NCI-H446 treated with DMSO at 0.1 percent for 48 hours (cell line): ENCODE measurements at places on chromosomes 11 and 22.
A peak's percentile ranks its signal among the peaks of the same experiment; 100 is the strongest.

DNA sequence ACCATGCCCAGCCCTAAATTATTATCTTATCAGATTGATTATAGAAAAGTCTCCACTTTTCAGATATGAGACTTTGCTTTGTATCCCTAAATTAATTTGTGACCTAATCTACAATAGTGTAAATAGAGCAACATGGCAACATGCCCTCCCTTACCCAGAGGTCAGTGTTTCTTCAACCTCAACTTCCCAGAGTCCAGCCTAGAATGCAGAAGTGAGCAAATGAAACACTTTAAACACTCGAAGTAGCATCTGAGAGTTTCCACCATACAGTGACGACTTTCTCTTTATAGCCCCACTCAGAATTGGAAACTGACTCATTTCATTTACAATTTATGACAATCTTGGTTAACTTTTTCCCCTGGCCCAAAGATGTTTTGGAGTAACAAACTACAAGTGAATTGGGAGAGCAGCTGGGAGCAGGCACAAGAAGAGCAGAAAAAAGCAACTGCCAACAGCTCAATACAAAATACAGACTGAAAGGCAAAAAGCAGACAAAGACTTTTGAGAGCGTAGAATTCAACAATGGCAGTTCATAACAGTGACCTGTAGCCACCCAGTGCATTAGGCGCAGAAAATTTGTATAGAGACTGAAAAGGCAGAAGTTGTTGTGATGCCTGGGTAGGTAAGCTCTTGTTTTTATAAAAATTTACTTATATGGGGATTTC is 10.1 kb upstream of the BLID start:
- DNase-seq = no peak

- DNase-seq = no peak
Measured at GRCh38 chr11:7974668-7975067, 9.4 kb upstream of the NLRP10 start.

- no peak for DNase-seq
Measured at GRCh38 chr11:120911943-120912342, 112.0 kb upstream of the TBCEL start.

GRCh38 chr22:47188261-47189055 is 426.0 kb downstream of the TBC1D22A start:
- no peak for DNase-seq

DNA sequence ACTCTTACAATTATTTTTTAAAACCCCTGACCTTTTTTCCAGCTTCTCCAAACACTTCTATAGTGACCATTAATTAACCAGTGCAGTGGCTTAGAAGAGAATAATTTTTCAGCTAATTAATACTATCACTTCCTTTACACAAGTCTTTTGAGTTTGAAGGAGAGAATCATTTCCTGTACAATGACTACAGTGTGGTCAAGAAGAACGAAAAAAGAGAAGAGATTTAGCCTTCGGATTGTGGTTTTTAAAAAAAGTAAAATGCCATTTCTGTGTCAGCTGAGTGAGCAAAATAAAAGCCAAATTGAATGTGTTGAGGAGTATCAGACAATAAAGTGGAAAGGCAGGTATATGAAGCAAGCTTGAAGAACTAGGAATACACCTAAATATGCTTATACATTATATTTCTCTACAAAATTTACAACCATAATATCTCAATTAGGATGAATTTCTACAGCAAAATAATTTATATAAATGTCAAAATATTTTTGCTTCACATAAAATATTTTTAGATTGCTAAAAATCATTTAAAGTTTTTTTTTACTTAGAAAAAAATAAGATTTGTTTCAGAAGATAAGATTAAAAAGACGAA is 1155.2 kb upstream of the CNTN5 start:
- DNase-seq = no peak

DNA sequence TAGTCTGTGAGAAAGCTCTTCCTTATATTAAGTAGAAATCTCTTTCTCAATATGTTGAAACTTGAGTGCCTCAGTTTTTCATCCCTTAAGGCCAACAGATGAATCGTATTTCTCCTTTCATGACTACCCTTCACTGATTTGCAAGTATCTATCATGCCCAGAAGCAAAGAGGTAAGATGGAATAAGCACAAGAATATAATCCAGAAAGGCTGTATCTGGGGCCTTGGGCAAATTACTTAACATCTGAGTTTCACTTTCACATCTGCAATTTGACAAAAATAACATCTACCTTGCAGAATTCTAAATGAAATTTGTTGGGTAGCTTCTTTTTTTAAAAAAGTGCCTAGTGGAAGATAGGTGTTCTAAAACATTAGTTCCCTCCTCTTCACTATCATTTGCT is 552.4 kb upstream of the ANO5 start:
- no peak for DNase-seq

- DNase-seq = no peak
Measured at GRCh38 chr11:128520888-128521681, 66.3 kb downstream of the ETS1 start.

- no peak for DNase-seq
Measured at GRCh38 chr22:30879415-30879797, 89.2 kb downstream of the MORC2 start.

- DNase-seq = peak; percentile 71
Measured at GRCh38 chr11:73317373-73317772, 9.3 kb downstream of the ARHGEF17 start.

DNA sequence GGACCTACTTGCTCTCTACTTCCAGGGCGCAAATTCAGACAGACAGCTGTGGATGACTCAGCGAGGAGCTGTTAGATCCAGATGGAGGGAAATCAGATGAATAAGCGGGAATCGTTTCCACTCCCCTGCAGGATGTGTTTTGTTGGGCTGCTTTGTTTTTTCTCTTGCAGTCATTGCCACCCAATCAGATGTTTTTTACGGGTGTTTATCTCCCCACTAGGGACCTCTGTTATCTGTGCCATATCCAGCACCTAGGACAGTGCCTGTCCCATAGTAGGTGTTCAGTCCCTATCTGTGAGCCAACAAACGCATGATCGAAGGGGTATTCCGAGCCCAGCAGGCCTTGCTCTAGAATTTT is 51.1 kb upstream of the PARVG start:
- no peak for DNase-seq

GRCh38 chr11:116776522-116776984 is 3.8 kb upstream of the BUD13 start:
- no peak for DNase-seq

GRCh38 chr11:47289856-47290255 is 19.9 kb downstream of the MADD start:
- no peak for DNase-seq

- DNase-seq = no peak
Measured at GRCh38 chr11:6681949-6682348, 1.2 kb downstream of the MRPL17 start.

DNA sequence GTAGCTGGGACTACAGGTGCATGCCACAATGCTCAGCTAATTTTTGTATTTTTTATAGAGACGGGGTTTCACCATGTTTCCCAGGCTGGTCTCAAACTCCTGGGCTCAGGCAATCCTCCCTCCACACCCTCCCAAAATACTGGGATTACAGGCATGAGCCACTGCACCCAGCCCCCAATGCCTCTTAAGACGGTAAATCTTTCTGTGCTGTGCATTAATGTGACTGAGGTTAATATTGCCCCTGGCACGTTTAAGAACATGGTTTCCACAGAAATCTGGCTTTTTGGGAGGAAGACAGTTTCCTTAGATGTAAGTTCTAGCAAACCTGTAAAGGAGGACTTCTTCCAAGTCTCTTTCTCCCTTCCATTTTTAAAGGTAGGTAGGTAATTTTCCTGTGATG is 6.1 kb upstream of the HORMAD2 start:
- no peak for DNase-seq

GRCh38 chr11:46290598-46291309 is 13.3 kb downstream of the CREB3L1 start:
- no peak for DNase-seq

DNA sequence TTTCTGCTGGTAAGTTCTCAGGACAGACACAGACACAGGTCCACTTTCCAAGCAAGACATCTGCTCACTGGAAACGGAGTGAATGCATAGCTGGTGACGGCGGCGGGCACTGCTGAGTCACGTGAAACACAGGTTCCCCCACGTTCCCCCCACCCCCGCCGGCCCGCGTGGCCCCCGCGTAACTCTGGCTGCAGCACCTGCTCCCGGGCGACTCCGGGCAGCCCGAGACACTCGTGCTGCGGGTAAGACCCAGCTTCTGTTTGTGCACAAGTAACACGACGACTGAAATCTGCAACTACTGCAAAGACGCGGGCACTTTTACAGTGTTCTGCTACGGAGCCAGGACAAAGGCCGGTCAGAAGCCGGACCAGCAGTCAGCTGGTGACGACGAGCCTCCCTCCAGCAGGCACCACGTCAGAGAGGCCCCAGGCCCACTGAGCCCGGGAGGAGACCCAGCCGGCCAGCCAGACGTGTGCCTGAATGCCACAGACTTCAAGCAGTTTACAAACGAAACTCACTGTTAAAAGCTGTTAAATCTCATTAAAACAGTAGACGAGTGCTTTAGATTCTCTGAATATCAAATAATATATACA is 12.9 kb upstream of the ARFGAP3 start:
- DNase-seq = no peak

GRCh38 chr11:43376594-43376993 is 17.9 kb downstream of the TTC17 start:
- DNase-seq = no peak

- DNase-seq = peak; percentile 70
Measured at GRCh38 chr11:12585861-12586260, 88.4 kb upstream of the TEAD1 start.

DNA sequence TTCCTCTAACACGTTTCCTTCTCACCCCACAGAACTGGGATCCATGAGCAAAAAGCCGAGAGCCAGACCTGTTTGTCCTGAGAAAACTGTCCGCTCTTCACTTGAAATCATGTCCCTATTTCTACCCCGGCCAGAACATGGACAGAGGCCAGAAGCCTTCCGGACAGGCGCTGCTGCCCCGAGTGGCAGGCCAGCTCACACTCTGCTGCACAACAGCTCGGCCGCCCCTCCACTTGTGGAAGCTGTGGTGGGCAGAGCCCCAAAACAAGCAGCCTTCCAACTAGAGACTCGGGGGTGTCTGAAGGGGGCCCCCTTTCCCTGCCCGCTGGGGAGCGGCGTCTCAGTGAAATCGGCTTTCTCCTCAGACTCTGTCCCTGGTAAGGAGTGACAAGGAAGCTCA is 24.0 kb downstream of the CD5 start:
- no peak for DNase-seq

DNA sequence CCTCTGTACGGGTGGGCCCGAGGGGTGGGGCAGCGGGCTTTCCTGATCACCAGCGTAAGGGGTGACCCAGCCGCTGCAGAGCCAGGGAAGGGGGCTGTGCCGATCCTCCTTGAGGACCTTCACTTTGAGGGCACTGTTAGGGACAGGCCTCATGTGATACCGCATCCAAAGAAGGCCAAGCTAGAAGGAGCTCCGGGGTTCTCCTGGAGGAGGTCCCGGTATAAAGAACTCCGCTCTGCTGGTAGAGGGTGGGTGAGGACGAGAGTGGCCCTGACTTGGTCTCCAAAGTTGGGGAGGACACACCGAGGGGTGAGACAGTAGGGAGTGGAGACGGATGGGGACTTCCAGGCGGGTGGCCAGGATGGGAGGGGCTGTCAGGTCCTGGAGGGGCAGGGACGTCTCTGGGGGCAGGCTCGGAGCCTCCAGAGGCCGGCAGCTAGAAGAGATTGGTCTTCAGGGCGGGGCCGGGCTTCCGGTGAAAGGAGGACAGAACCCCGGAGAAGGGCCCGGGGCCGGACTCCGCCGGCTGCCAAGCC is 4.6 kb downstream of the PHOX2A start:
- no peak for DNase-seq

DNA sequence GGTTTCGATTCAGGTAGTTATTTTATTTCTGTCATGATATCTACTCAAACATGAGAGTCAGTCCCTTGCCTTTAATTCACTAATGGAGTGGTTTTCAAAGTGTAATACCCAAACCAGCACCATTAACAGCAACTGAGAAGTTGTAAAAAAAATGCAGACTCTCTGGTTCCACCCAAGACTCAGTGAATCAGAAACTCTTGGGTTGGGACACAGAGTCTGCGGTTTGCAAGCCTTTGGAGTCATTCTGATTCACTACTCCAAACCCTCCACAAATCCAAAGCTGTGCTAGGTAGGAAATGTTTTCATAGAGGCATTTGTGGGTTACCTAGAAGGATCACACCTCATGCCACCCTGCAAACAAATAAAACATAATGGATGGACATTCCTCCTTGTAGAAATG is 340.1 kb downstream of the NTM start:
- no peak for DNase-seq

GRCh38 chr22:47250995-47251765 is 488.7 kb downstream of the TBC1D22A start:
- no peak for DNase-seq

DNA sequence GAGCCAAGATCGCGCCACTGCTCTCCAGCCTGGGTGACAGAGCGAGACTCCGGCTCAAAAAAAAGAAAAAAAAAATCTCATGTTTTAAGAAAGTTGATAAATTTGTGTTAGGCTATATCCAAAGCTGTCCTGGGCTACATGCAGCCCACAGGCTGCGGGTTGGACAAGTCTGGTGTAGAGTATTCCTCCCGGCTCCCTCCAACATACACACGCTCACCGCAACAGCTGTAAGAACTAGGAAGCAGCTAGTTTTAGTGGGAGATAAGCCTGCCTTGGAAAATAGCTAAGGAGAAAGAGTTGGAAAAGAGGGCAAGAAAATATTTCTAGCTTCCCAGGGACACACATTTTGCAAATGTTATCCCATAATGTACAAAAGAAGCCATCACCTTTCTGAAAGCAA is 46.6 kb downstream of the CELF1 start:
- DNase-seq = no peak

DNA sequence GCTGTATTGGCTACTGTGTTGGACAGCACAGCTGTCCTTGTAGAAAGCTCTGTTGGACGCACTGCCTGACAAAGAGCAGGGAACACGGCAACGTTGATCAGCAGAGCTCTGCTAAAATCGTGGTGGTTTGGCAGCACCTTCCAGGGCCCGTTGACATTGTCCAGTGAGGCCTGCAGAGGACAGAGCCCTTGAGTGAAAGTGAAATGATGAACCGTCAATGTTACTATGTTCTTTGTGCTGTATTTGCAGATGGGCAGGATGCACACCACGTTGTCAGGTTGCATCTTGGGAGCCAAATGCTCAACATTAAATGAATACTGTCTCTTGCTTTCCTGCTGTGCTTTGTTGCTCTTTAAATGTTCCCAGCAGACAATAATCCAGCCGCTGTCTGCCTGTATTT is 69.7 kb downstream of the NELL1 start:
- DNase-seq = no peak

DNA sequence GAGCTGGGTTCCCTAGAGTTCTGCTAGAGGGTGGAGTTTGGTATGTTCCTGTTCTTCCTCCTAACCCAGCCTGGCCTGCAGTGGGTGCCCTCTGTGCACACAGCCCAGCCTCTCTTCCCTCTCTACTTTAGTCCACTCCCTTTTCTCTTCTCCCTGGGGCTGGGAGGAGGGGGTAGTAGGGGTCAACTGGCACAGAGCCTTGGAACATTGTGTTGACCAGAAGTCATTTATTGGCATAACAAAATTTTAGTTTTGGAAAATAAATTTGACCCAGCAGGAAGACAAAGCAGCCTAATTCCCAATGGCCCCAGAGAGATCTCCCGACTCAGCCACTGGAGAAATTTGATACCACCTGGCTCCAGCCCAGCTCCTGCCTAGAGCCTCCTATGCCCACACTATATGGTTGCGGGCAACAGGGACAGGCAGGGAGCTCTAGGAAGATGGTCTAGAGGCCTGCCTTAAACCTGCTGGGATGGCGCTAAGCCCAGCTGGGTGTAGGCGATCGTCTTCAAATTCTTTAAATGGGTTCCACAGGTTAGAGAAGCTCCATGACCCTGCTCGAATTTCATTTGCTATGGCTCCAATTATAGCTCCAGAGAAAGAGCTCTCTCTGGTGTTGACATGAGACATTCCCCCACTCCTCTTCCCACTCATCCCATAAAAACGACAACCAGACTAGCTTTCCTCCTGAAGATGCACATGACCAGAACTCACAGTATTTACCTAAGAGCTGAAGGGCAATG is 9.9 kb downstream of the PCSK7 start:
- DNase-seq = peak; percentile 29
